ENCODE measurements at places on chromosomes 6 and 20.

- DNase-seq: peak; percentile 91
Observed at GRCh38 chr20:20410678-20411077, 42.8 kb downstream of the INSM1 start.

DNA sequence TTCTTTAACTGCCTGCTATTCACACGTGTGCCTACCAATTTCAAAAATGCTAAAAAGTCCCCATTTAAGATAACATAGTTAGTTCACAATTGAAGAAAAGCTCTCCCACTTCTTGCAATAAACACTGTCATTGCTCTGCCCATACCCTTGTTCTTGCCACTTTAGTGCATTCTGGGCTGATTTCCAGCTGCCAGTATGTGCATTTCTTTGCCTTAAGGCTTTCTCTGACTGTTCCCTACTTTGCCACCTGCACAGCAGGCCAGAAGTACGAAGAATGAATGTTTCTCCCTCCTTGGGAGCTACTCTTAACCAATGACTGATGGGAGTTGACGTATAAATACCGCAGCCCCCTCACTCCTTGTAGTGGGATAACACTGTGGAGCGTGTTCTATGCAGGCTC lies 16.0 kb upstream of the ATRN start:
- DNase-seq: no peak

DNA sequence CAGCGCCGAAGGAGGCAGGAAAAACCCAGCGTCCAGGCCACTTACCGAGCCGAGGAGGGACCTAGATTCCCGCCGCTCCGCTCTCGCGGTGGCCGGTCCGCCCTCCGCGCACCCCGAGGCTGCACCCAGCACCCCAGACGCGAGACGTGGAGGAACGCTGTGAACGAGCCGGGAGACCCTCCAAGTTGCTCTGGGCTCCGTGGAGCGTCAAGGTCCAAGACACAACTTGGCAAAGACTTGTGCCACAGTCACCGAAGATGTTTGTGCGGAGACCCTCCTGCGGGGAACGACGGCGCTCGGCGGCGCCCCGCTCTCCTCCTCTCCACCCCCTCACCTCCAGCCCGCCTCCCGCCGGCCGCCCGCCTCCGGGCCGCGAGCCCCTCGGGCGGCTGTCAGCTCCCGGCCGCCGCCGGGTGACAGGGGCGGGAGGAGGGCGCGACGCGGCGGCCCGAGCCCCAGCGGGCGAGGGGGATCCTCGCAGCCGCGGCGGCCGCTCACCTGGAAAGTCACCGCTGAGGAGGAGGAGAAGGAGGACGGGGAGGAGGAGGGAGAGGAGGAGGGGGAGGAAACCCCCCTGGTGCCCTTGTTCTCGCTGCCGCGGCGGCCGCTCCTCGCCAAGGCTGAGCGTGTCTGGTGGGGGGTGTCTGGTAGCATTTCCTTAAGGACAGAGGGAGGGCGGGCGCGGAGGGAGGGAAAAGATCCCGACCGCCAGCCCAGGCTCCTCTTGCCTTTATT lies 637 bp upstream of the HIVEP2 start:
- peak; percentile 41 for DNase-seq

DNA sequence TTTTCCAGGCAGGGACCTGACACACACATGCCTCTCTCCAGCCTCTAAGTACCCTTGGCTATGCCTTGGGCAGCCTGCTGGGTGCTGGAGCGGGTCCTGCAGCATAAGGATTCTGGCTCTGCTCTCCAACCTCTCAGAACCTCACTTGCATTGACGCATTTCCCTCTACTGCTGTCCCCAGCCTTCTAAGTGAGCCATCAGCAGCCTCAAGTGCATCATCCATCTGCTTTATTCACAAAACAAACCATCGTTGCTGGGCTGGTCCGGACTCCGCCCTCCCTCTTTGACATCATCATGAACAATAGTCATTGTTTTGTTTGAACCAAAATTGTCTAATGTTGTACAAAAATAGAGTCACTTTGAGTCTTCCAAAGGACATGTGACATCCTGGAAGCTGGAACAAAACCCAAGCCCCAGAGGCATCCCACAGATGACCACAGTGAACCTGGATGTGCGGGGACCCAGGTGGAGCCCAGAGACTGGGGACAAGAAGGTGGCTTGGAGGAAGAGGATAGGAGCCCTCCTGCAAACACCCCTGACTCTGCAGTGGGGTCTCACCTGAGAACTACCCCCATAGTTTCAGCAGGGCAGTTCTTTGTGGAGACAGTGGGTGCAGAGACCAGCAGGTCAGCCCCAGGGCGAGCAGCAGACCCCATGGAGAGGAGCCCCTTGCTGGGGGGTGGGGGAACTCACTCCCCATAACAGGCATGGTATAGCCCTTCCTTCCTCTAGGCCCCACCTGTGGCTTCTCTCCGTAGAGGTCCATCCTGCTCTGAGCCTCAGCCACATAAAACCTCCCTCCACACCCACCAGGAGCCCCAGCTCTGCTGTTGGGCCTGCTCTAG lies 230.1 kb downstream of the SYNDIG1 start:
- DNase-seq: peak; percentile 78

GRCh38 chr20:64268174-64268573 lies 12.6 kb downstream of the PCMTD2 start:
- no peak for DNase-seq

DNA sequence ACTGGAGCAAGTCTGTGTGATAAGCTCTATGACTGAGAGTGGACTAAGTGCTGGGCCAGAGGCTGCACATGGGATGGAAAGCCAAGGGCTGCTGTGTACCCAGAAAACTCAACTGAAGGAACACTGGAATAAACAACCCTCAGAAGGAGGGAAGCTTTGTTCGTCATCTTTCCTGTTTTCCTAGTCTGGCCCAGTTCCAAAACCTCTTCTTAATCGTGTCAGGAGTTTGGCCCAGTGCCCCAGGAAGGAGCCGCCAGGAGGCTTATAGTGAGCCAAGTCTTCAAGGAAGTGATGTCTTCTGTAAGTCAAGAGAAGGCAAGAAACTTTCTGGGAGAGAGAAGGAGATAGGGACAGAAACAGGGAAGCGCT lies 23.3 kb upstream of the TOP1 start:
- DNase-seq: peak; percentile 26

All from cerebellar cortex (tissue), 1 donor.